Stimulated activated CD4-positive, alpha-beta T cell treated with anti-CD3 and anti-CD28 coated beads, TNF-alpha, amount 100 ng/mL, for 1 hour (primary cell): ENCODE measurements at places on chromosomes 6 and 20.

GRCh38 chr20:8602389-8603116 is 466.3 kb upstream of the PLCB4 start:
- no peak for DNase-seq

DNA sequence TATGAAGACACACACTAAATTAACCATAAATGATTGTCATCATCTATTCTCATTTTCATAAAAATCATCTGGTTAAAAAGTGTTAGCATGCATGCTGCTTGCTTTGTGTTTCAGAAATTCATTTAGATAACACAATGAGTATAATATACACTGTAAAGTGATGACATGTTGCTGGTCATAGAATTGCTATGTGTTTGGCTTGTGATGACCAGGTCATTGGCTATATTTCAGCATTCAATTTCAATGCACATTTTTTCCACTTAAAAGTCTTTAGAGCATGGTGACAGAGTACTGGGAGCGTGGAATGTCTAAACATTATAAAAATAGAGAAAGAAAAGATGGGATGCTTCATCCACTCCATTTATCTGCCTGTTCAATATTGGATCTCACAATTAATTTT is 1291.1 kb upstream of the MAP3K7 start:
- no peak for DNase-seq

DNA sequence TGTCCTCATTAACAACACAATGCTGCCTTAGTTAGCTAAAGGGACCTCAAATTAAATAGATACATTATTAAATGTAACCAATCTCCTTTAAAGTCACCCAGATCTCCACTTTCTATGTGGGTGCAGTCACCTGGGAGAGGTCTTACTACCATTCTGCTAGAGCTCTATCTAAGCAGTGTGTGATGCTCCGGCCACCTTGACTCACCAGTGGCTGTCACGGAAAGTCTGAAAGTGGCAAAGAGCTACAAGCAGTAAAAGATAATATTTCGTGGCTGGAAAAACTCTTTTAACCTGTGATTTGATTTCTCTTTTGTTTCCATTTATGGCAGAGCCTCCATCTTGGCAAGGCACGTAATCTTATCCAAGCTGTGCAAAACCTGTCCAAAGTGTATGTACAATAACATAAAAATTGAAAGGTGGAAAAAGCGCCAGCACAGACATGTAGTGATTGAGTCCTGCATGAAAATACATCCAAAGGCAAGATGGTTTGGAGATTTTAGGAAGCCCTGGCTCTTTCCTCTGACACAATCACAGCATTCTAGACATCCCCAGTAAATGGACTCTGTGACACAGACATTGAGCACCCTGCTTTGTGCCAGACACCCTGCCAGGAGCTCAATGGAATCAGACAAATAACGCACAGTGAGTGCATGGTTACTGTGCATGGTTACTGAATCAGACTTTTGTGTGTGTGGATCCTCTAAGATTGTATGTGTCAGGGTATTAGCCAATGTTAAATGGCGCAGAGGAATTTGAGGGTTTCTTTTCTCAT is 116.6 kb downstream of the ADAT2 start:
- no peak for DNase-seq

DNA sequence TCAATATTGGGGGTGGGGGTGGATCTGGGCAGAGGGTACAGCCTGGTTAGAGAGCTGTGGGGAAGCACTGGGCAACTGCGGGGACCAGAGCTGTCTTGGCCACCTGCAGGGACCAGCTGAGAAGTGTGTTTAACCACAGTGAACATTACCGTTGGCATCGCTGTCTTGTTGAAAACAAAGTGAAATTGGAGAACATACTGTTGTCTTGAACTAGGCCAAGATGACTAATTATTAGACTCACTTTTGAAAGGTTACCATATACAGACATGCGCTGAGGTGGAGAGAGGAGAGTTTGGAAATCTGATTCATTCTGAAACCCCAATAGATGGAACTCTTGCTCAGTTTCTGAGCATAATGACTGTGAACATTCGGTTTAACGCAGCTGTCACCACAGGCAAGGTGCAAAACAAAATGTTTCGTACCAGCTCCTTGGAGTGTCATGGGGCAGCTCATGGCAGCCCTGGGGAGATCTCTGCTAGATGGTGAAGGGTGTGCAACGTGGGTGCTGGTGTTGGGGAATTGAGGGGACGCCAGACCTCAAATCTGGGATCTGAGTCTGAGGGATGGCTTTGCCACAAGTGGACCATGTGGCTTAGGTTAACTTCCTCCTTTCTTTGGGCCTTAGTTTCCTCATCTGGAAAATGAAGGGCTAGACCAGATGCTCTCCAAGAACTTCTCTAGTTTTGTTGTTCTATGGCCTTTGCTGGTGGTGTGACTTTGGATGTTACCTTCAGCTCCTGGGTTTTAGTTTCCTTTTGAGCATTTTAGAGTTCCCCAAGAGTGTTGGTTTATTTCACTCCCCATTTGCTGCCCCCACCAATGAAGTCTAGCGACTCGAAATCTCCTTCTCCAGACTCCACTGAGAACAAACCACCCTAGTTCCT is 24.6 kb upstream of the GTSF1L start:
- no peak for DNase-seq

GRCh38 chr20:39280875-39281274 is 318.7 kb downstream of the DHX35 start:
- DNase-seq, result no peak

DNA sequence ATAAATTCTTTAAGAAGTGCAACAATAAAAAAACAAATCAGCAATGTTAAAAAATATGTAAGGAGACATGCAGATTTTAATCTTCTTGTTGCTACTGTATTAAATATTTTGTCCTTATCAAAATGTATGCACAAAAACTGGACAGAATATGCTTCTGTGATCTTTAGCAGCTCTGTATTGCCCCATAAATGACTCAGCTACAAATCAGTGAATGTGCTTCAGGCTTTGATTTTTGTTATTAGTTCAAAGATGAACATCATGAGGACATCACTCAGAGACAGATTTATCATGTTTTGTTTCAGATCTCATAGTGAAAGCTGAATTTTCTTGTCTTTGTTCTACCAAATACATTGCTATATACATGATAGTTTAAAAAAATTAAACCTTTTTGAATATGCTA is 312.4 kb downstream of the GRIK2 start:
- no peak for DNase-seq

- no peak for DNase-seq
These were observed 37.4 kb downstream of the PLAGL1 start for GRCh38 chr6:143970456-143971218.
